ENCODE measurements at places on chromosomes 7 and 10.

DNA sequence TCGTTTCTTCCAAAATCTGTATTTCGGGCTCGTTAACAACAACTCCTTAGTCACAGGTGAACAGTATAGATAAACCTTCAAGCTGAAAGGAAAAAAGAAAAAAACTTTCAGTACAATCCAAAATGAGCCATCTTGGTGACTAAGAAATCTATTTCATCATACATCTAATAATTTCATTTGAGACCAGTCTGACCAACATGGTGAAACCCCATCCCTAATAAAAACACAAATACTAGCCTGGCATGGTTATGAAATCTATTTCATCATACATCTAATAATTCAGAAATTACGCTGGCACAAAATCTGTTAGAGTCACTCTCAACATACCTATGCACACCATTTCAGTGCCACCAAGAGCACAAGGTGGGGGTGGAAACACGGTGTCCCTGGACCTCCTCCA is 8.8 kb downstream of the DCLRE1C start:
- no peak for DNase-seq

DNA sequence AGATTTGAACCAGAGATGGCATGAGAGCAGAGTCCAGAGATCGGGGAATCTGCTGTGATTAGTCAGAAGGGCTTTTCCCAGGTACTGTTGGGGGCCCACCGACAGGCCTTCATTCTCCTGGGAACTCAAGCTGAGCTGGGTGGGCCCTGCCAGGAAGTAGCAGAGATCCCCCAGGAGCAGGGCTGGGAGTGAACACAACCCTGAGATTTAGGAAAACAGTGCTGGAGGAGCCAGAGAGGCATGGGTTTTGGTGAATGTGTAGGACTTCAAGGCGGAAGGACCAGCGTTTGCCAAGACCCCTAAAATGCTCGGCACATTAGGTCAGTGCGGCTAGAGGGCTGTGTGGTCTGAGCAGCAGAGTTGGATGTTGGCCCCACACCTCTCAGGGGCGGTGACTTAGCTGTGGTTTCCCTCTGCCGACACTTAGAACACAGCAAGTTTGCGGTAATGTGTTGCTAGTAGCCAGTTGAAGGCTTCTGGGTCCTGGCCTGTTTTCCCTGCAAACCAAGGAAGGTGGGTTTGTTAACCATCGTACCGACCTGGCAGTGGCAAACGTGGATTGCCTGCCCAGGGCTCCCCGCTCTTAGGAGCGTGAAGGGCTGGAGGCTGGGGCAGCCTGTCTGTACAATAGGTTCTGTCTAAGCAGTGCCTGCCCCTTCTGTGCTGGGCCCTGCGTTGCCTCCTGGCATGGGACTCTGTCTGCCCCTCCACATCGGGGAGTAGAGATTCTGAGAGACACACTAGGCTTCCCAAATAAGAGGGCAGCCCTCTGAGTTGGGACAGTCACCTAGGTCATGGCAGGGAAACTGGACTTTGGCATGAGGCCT is 14.0 kb downstream of the NACAD start:
- DNase-seq = no peak

GRCh38 chr10:26479766-26480492 is 41.8 kb downstream of the APBB1IP start:
- peak; percentile 76 for DNase-seq

GRCh38 chr10:95176101-95176500 is 17.9 kb upstream of the ACSM6 start:
- DNase-seq = no peak

DNA sequence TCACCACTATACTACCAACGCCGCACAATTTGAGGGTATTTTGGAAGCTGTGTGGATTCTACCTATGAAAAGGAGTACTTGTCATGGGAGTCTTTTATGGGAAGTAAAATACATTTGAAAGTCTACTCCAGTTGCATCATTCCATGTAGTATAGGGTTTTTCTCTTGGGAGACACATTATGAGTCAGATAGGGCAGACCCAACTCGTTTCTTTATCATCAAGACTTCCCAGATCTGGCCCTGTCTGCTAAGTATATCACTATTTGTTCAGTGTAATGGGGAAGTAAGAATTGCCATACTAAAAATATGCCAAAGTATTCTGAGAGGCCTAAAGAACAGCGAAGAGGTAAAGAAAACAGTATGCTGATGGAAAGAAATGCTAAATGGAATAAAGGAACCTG is 144.2 kb downstream of the SPAG6 start:
- no peak for DNase-seq

- no peak for DNase-seq
These were observed 28.0 kb downstream of the ADRA2A start for GRCh38 chr10:111104811-111105210.

DNA sequence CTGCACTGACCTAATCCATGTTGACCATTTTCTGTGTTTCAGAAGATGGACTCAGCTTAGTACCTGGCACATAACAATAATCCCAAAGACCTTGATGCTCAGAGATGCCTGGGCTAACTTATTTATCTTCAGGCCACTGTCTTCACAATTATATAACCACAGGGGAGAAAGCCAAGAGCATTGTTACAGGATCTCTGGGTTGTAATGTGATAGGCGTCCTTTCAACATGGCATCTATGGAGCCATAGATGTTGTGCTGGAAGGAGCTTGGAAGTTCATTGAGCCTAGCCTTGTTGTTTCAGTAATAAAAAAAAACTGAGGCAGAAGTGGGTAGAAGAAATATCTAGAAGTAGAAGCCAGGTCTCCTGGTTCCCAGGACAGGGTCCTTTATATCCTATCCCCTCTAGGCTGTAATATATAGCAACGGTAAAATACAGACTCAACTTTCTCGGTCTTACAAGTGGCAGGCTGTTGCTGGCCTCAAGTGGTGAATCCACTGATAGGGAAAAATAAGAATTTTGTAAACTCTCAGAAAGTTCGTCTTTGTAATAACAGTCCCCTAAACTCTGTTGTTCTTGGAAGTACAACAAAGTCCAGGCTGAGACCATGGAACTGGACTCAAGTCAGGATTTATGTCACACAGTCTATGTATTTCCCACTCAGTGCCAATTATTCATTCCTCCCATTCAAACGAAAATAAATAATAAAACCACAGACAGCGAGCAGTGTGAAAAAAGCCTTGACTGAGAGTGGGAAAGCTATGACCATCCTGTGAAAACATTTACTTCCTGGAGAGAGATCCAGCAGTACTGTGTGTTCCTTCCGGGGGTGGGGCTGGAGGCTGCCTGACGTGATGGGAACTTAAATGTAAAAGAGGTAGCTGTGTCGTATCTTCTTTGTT is 277.6 kb downstream of the REEP3 start:
- DNase-seq = no peak

DNA sequence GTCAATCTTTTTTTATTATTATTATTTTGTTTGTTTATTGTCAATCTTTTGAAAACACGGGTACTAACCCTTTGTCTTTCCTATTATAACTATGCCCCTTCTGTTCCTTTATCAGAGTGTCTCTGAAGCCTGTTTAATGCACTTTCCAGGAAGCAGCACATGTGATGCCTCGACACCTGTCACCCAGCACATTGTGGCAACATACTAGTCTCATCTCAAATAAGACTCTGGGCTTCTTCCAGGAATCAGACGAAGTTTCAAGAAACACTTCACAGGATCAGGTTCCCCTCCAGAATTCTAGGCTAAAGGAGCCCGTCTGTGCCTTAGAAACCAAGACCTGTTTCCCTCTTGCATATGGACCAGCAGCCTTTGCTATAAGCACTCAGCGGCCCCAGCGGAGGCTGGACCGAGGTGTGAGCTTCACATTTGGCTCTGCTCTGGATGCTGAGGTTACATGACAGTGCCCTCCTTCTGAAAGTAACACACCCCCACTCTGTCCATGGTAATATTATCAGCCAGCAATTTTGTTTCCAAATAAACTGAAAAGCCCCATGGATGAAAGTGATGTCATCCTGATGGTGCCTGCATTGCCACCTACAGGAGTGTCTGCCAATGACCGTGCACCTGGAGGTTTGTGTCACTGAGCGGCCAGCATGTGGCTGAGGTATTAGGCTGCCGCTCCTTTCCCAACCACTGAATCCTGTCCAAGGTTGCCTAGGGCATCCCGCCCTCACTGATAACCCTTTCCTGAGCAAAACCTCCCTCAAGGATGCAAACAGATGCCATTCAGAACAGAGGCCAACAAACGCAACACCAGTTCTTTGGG is 38.1 kb downstream of the MKI67 start:
- peak; percentile 20 for DNase-seq

DNA sequence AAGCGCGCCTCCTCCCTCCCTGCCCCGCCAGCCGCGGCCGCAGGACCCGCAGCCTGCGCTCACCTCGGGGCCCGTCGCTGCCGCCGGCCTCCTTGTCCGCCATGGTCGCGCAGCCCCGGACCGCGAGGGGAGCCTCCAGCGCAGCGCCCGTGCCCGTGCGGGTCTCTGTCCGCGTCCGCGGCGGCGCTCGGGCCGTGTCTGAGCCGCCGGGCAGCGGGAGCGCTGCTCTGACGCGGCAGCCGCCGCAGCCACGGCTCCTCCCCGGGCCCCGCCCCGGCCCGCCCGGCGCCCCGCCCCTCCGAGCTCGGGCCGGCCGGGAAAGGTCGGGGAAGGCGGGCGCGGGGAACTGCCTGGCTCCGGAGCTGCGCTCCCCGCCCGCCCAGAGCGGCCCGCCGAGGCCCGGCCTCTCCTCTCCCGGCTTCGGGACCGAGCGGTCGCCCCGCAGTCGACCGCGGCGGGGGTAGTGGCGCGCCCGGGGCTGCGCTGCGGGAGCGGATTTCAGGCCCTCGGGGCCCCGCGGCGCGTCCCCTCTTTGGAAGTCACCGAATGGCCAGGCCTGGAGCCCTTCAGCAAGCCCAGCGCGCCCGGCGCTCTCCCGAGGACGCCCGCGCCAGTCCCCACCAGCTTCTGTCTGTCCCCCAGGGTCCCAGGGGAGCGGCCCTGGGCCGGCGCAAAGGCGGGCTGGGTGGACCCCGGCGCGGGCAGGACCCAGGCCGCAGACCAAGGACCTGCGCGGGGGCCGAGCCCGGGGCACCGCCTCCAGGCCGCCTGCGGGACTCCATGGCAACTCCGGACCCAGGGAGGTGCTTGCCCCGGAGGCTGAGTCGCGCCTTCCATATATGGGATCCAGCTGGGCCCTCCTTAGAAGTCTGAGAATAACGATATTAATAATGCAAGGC is at the start of gene HSPA12A:
HSPA12A (minus strand) TSS at position 200 of the 899 bp plus-strand sequence; CDS start at position 103, 97 bp downstream.
- DNase-seq = peak; percentile 57

DNA sequence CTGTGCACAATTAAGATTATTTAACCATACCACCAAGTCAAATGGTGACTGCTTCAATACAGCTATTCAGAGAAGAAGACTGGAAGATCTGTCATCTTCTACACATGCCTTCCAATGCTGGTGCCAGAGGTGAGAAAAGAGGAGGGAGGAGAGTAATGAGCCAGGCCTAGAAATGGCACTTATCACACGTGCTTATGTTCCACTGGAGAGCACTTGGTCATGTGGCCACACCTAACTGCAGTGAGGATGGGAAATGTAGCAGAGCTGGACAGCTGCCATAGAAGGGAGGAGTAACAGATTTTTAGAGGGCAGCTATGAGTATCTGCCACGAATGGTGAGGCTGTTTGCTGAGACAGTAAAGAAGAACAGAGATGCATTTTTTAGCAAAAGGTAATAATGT is 77.1 kb downstream of the MPLKIP start:
- DNase-seq = no peak

DNA sequence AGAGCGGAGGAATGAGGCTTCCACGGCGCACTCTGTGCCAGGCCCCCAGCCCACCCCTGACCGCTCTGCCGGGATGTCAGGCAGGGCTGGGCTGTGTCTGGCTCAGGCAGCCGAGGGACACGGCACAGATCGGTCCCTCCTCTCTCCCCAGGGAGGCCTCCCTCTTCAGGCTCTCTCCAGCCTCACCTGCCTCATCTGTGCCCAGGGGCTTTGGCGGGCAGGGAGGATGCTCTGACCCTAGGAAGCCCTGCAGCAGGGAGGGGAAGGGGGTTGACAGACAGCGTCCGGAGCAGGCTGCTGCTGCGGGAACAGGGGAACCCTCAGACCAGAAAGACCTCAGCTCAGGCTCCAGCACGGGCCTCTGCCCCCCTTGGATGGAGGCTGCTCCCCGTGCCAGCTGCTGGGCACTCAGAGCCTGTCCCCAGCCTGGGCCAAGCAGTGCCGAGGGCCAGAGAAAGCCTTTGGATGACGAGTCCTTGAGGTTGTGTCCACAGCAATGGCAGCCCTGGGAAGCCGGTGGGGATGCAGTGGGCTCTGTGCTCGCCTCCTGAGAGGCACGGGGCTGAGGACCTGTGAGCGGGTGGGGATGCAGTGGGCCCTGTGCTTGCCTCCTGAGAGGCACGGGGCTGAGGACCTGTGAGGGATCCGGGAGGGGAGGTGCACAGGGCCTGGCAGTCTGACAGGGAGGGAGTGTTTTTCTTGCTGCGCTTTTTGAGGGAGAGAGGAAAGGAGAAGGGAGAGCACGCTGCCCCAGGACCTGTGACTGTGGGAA is 66.9 kb downstream of the FOXL3 start:
- DNase-seq = no peak

- DNase-seq = peak; percentile 22
These were observed 37.2 kb downstream of the PLEKHS1 start for GRCh38 chr10:113788604-113789083.

Data from activated CD4-positive, alpha-beta T cell treated with anti-CD3 and anti-CD28 coated beads, Interleukin-10, Interleukin-2, amounts not matched to agents 100 ng/mL and 50 ng/mL, durations not matched to agents 16 hours and 8 hours (primary cell).